Stimulated activated CD4-positive, alpha-beta T cell treated with anti-CD3 and anti-CD28 coated beads, Interleukin-1b, Interleukin-23, amount 100 ng/mL, for 1 hour (primary cell): ENCODE measurements at places on chromosomes 5 and 9.

- no peak for DNase-seq
Measured at GRCh38 chr5:32018476-32019436, 155.4 kb downstream of the GOLPH3 start.

GRCh38 chr5:130141659-130142320 lies 237.5 kb downstream of the CHSY3 start:
- DNase-seq, result no peak

GRCh38 chr5:76604838-76605237 lies 18.4 kb downstream of the F2RL2 start:
- DNase-seq, result no peak

DNA sequence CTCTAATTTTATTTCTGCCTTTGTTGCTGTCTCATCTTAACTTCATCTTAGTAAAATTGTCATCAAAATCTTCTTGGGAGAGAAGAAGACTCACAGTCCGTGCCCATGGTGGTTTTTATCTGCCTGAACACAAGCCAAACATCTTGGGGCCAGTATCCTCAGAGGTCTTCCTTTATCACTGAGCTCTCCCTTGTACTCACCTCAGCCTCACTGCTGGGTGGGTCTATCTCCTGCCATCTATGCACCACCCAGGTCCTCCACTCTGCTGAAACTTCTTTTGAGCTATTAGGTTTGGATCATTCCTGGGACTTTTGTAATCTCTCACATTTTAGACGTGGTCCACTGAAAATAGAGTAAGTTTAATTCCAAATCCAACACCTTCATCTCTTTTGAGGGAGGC lies 116.3 kb upstream of the EPB41L4A start:
- DNase-seq, result no peak

DNA sequence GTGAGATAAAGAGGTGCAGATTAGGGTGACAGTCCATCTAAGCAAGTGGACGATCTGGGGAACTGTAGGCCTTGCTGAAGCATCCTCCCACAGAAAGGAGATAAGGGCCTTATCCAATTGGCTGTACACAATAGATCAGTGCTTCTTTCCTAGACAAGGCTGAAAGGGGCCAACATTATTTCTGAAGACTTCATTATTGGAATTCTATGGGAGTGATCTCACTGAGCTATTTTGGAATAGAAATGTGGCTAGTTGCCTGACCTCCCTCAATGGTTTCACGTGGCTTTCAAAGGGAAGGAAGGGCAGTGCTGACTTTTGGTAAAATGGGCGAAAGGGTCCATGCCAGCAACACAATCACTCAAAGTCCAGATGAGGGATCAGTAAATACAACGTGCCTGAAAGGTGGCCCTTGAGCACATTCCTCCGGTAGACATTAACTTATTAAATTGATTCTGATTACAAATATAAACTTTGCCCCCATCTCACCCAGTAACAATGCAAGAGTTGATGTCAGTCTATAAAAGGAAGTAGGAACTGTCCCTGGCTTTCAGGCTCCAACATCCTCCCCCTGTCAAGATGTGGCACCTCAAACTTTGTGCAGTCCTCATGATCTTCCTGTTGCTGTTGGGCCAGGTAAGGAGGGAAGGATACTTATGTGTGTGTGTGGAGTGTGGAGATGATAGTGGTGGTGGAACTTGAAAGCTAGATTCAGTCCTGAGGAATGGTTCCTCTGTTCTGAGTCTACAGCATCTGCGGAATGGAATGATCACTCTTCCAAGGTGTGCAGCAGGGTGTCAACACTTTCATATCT lies at the start of gene LEAP2:
TSS of gene LEAP2 (plus strand) at position 550 of the 811 bp plus-strand sequence. CDS start at position 577, 27 bp downstream.
- no peak for DNase-seq

DNA sequence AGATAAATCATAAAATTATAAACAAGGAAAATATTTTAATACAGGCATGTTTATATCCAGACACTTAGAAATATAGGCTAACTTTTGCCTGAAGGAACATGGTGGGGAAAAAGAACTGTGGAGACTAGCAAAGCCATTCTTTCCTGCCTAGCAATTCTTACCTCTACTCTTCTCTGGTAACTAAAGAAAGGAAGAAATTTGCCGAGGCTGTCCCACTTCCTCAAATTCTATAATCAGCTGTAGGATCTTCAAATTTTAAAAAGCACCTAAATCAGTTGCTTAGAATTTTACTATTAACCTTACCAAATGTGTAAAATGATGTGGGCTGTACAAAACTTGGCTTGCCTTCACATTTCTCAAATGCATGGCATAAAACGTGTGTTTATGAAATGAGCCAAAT lies 249.1 kb upstream of the SMARCA2 start:
- no peak for DNase-seq

- no peak for DNase-seq
Measured at GRCh38 chr5:14687023-14687665, 22.6 kb downstream of the OTULIN start.

GRCh38 chr9:93968451-93969327 lies 13.5 kb upstream of the BARX1 start:
- no peak for DNase-seq

- DNase-seq, result no peak
Measured at GRCh38 chr5:179800696-179801201, 5.9 kb downstream of the MGAT4B start.

- DNase-seq, result no peak
Measured at GRCh38 chr9:20264896-20265295, 357.4 kb downstream of the MLLT3 start.

DNA sequence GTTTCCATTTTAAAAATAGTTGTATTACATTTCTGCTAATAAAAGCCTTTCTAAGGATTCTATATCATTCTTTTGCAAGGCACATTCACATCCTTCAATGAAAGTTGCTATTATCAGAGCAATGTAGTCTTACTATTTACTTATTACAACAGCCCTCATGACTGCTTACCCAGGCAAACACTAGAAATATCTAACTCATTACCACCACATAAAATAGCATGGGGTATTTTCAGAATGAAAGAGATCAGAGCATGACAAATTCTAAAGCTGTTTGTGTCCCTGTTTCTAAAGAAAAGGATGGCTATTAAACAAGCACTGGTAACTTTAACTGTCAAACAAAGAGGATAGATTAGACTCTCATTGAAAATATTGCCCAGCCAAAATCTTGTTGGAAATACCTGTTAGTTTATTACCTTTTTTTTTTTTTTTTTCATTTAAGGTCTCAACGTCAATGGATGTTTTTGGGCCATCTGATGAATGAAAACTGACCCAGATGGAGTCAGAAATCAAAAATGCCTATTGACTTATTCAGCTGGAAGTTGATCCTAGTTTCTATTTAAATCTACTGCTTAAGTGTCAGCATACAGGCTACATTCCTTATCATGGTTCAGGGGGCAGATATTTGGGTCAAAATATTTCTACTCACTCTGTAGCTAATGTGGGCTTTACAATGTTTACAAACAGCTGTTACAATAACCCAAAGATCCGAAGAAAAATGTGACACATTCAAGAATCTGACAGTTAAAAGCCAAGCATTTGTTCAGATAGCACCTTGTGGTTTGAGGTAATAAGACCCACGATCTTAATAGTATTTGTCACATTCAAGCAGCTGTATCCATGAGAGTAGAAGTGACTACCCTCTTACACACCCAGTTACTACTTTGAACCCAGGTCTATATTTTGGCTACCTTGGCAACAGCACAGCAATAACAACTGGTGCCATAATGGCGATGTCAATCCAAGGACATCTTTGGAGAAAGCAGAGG lies 554.8 kb upstream of the MEF2C start:
- no peak for DNase-seq

DNA sequence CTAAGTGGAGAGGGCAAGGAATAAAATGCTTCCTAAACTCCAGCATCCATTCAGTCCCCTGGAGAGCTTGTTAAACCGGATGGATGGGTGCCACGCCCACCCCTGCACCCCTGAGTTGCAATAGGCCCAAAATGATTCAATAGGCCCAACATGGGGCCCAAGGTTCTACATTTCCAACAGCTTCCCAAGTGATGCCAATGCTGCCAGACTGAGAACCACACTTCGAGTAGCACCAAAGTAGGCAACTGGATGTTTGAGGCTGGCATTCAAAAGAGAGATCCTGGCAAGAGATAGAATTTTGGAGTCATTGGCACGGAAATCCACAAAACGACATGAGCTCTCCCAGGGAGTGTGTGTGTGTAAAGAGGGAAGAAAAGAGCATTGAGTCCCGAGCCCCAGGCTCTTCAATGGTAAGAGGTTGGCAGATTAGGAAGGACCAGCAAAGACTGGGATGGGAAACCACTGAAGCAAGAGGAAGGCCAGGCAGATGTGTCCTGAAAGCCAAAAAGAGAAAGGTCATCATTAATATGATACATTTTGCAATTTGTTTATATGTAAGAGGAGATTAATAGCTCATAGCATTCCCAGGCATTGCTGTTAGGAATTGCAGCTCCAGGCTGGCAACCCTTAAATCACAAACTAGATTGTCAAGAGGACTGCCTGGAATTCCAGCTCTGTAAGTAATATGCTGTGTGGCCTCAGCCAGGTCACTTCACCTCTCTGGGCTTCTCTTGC lies 130.6 kb downstream of the KCNIP1 start:
- DNase-seq, result no peak

DNA sequence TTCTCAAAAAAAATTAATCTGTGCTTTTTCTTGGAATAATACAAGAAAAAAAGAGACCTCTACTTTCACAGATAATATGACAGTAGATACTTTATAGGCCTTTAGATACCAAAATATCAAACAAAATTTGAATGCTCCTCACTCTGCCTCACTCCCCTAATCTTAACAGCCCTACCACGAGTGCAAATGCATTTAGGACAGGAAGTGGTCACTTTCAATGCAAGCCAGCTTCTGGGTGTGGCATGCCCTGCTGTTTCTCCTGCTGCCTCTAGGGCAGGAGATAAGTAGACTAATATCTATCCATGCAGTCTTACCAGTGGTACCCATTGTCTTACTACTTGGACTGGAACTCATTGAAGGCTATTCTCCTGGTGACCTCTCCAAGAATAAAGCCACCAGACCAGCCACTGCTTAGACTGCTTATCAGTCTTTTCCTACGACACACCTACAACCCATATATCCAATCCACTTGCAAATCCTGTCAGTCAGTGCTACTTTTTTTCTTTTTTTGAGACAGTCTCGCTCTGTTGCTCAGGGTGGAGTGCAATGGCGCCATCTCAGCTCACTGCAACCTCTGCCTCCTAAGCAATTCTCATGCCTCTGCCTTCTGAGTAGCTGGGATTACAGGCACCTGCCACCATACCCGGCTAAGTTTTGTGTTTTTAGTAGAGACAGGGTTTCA lies 23.0 kb downstream of the FRRS1L start:
- DNase-seq, result no peak

GRCh38 chr9:109624896-109625295 lies 126.8 kb upstream of the PTPN3 start:
- DNase-seq, result no peak

DNA sequence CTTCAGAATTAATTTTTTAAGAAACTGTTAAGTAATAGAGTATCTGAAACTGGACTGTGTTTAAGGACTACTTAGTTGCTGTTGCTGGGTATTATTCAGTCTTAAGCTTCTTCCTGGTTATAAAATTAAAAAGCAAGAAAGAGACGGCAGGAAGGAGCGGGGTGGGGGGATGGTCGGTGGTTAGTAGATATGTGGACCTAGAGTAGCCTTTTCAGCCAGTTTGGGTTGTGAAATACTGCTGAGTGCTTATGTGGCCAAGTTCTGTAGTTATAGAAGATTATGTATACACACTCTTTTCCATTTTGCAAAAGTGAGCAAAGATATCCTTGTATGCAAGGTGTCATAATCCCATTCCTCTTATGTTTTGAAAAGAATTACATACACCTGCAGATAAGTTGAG lies 28.5 kb downstream of the TRIO start:
- DNase-seq, result no peak

DNA sequence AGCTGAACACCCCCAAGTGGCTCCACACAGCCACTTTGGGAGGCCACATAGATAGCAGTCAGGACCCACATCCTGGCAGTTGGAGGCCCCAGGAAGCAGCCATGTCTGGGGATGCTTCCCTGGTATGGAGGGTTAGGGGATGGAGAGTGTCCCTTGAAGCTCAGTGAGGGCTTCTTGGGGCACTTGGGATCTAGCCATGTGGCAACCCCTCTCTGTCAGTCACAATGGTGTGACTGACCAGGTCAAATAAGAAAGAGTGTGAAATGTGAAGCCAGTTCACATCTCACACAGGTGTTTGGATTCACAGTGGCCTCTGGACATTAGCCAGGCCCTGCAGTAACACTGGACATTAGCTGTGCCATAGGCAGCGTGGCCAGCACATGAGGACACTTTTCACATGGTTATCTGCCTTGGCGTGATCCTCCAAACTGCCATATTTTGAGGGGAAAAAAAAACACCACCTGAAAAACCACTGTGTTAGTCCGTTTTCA lies 53.9 kb upstream of the IL17B start:
- no peak for DNase-seq

DNA sequence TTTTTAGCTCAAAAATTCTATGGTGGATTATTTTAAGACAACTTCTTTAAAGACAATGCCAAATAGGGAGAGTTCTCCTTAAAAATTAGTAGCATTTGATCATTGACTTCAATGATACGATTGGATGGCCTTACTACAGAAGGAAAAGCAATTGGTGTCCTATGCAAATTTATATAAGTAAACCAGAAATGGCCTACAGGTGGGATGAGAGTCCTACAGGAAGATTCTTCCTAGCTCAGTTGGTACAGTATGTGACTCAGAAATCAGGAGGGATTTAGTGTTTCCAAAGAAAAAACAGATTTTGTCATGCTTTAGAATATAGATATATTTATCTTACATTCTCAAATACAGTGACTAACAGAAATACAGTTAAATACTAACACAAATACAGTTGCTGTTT lies 6.5 kb downstream of the ANKRA2 start:
- no peak for DNase-seq

DNA sequence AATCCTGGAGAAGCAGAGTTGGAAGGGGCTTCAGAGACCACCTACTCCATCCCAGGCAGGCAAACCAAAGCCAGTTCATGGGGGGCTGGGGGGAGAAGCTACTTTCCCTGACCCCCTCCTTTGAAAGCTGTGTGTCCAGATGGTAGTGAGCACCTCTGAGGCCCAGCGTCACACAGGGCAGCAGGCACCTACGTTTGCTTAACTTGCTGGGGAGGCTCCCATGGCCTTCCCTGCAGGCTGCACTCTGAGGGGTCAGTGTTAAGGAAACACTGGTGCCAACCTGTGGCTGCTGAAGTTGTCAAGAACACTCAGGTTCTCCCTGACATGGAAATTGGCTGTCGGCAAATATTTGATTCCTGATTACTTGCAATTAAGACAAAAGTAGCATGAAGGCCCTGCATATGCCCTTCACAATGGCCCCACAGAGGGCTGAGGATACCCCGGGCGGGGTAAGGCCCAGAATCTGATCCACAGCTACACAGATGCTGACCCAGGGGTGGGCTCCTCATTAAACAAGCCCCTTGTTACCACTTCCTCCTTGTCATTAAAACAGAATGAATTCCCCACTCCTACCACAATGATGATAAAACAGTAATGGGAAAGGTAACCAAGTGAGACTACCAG lies 208.5 kb downstream of the FSTL4 start:
- DNase-seq, result no peak

GRCh38 chr5:83400241-83400640 lies 71.3 kb upstream of the VCAN start:
- no peak for DNase-seq

DNA sequence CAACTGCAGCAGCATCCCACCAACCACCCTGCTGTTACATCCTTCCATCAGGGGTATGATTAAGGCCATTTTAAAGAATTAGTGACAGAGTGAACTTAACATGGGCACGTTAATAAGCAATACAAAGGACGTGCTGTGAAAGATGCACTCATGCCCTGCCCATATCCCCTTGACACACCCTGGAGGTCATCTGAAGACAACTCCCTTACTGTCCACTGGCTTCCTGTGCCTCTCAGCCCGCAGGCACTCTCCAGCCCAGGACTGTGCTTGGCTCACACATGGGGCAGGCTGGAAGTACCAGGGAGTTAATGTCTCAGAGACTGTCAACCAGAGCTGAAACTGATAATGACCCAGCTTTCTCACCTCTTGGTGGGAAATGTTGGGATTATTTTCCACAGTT lies 81.8 kb downstream of the TRIM36 start:
- no peak for DNase-seq
